COR-L47 (cell line): ENCODE measurements at places on chromosomes 3 and 15.

DNA sequence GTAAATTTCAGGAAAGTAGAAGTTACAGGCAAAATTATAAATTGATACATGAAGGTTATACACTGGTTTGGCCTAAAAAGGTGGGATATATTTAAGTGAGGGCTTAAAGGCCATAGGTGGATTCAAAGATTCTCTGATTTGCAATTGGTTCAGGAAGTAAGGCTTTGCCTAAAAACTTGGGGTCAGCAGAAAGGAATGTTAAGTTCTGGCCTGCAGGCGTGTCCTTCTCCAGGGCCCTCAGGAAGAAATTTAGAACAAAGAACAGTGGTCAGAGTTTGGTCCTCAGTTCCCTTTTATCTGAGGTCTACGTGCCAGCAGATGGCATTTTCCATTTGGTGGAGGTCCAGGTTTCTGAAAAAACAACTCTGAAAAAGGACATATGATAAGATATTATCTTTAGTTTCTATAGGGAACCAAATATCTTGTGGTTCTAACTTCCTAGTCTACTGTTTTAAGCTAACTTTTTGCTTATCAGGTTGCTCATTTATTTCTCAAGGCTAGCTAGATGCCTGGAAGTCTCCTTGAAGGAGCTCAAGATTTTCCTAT, 40.5 kb downstream of the SCN11A start:
- no peak for DNase-seq

DNA sequence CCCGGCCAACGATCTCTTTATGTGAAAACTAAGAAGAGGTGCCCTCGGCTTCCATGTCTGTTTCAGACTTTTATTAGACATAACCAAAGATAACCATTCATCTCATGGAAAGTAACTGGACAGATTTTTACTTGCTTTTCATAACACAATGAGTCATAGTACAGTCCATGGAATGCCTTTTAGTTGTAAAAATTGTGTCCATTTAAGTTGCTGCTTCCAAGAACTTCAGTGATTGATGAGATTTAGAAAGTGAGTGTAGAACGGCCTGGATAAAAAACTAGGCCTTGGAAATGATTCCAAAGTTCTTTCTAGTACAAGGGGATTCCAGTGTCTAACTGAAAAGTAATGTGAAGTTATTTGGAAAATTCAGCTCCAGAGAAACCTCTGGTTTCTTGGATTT, 10.8 kb downstream of the EIF2AK4 start:
- DNase-seq = no peak

- no peak for DNase-seq
Measured at GRCh38 chr15:77864211-77865105, 213.1 kb downstream of the TBC1D2B start.

GRCh38 chr15:84829428-84829827, 12.3 kb downstream of the ALPK3 start:
- DNase-seq = no peak

GRCh38 chr3:42709621-42710020, 7.0 kb upstream of the HHATL start:
- DNase-seq = no peak

- no peak for DNase-seq
Measured at GRCh38 chr3:59388555-59389270, 338.9 kb upstream of the CFAP20DC start.

DNA sequence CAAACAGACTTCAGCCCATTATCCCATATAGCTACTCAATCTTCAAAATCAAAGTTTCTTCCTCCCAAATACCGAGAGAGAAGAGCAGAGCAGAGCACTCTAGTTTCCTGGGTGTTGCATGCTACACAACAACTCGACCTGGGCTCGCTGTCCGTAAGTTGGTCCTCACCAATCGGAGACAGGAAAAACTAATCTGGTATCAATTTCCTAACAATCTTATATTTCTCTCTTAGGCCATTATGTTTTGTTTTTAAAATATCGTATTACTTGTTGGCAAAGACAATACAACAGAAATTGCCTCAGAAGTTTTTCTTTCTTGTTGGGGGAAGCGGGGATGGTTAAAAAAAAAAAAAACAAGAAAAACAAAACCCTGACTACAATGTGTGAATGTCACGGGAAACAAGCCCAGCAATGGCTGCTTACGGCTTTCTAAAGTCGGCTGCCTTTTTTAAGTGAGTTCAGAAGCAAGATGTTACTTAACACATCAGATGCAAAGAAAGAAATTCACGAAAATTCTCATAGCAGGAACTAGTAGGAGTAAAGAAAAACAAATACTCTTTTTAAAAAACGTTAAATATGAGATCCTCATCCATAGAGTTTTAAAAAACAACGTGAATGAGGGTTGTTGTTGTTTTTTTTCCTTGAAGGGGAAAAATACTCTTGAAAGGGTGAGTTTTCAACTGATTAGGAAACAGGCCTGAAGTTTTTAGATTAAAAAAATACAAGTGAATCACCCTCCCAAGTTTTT, 1.9 kb downstream of the VGLL4 start:
- no peak for DNase-seq

- DNase-seq = no peak
Measured at GRCh38 chr3:4759689-4760312, 219.4 kb upstream of the BHLHE40 start.

DNA sequence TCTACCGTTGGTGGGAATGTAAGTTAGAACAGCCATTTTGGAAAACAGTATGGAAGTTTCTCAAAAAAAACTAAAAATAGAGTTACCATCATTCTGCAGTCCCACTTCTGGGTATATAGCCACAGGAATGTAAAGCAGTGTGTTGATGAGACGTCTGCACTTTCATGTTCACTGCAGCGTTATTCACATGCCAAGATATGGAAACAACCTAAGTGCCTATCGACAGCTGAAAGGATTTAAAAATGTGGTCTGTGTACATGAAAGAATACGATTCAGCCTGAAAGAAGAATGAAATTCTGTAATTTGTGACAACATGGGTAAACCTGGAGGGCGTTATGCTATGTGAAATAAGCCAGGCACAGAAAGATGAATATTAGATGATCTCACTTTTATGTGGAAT, 157.7 kb downstream of the THSD4 start:
- no peak for DNase-seq

- DNase-seq = no peak
Measured at GRCh38 chr3:83454353-83454752, 1504.4 kb upstream of the CADM2 start.

DNA sequence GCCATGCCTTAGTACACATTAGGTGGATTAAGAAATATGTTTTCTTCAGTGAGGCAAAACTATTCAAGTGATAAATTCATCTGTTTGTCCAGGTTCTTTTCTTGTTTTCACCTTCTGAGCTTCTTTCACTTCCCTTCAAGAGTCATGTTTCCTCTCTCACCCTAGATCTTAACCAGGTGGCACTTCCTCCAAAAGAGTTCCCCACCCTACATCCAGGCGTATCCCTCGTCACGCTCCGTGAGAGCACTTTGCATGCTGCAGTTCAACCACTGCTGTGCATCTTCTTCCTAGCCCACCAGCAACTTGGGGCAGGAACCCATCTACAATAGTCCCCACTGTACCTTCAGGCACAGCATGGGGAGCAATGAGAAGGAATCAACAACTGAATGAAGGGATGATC, 28.9 kb downstream of the OSBPL10 start:
- no peak for DNase-seq

DNA sequence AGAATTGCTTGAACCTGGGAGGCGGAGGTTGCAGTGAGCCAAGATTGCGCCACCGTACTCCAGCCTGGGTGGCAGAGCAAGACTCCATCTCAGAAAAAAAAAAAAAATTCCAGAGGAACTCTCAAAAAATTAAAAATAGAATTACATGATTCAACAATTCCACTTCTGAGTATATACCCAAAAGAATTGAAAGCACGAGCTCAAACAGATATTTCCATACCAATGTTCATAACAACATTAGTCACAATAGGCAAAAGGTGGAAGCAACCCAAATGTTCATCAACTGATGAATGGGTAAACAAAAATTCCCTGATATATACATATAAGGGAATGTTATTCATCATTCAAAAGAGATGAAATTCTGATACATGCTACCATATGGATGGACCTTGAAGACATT, 16.9 kb upstream of the MORF4L1 start:
- DNase-seq = no peak

DNA sequence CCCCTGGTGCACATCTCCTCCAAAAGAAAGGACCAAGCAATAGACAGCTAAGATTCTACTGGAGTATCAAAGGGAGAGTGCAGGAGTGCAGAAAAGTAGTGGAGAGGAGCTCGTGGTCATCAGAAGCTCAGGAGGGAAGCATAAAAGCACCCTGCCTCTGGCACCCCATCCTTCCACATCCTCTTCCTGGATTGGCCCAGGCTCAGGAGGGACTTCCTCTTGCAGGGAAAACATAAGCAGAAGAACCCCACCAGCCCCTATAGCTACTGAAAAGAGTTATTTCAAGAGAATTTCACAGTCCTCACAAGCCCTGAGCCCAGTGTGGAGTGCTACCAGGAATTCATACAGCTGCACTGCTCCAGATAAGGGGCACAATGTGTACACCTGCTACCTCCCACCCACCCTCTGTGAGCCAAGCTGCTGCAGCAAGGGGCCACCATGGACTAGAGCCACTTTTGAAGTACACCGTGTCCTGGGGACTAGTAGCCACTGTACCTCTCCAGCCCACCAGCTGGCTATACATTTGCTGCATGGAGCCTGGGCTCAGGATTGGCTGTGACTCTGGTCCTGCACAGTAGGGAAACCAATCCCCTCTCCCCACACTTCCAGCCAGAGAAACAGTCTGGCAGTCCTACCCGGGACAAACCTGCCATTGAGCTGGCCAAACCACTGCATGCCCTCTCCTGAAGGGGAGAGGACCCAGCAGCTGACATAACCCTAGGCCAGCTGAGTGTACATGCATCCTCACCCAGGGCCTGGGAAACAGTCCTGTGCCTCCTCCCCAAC, 43.0 kb downstream of the CD200R1 start:
- DNase-seq = no peak

- DNase-seq = peak; percentile 63
Measured at GRCh38 chr15:79431636-79432344, at the start of gene MINAR1. MINAR1 (plus strand) TSS chr15:79432336; CDS start chr15:79456148, 23,812 bp downstream.

DNA sequence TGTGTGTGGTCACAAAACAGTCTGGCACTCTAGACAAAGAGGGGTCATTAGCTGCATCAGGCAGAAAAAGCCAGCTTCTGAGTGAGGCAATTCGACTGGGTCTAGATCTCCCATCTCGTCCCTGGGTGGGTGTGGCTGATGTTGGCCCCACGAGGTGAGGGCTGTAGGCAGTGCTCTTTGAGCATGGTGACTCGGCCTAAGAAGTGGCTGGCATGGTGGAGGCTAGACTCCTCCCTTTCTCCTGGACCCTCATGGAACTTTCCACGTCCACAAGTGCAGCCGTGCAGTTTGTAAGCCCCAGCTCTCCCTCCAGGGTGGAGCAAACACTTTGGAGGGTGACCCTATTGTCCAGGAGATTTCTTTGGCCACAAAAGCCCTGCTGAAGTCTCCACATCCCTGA, 134.1 kb downstream of the OPA1 start:
- no peak for DNase-seq

DNA sequence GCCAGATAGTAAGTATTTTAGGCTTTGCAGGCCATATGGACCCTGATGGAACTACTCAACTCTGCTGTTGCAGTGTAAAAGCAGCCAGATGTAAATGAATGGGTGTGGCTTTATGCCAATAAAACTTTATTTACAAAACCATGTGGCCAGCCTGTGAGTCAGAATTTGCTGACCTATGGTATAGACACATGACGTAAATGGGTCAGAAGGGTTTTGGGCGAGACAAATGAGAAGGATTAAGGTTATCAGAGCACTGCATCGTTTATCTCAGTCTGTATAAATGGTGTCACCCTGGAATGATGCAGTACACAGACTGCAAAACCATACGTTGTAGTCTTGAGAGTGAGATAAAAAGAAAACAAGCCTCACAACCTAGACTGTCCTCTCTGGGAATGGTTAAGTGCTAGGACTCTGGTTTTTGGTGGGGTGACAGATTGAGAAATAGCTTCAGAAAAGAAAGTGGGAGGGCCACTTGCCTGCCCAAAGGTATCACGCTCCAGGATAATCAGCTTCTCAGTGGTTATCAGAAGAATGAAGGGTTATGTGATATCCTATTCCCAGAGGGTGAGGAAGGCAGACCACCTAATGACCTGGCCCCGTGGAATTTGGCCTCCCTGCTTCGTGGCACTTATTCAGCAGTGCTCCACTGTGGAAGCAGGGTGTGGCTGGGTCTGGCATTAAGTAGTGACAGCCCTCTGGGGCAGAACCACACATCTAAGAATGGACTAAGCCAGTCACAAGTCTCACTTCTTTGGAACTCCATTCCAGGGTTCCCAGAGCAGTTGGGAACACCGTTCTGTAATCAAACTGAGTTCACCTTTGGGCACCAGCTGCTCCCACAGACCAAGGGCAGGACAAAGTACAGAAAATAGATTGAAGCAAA, 46.1 kb downstream of the ABHD5 start:
- DNase-seq = no peak

- DNase-seq = peak; percentile 27
Measured at GRCh38 chr15:29698030-29698701, 124.1 kb downstream of the TJP1 start.

DNA sequence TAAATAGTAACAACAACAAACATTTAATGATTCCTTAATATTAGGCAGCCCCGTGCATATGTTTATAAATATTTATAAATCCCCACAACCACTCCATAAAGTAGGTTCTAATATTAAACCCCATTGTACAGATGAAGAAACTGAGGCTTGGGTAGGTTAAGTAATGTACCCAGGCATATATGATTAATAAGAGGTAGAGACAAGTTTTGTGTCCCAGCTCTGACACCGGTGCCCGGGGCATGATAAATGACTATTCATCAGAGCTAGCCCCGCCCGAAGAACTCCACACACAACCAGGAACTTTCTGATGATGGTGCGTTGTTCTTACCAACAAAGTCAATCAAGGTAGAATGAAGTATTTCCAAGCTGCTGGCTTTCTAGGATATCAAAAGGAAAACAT, 19.4 kb downstream of the CDCP1 start:
- DNase-seq = no peak

- no peak for DNase-seq
Measured at GRCh38 chr15:25136119-25136518, 181.3 kb downstream of the SNRPN start.

DNA sequence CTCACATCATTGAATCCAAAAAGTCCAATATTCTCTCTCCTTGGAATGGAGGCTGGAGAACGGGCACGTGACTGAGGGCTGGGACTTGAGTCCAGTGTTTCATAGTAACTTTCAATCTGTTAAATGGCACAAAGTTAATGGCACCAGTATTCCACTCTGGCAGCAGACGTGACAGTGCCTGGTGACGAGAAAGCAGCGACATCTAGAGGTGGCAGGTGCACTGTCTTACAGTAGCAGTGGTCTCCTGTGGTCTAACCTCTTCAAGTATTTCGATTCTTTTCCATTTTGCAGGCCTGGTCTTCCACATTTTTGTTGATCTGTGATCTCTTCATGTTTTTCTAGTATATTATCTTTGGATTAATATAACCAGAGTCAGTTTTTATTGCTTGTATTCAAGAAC, 107.1 kb downstream of the OXSM start:
- no peak for DNase-seq

GRCh38 chr3:146166826-146167225, 5.8 kb upstream of the PLOD2 start:
- no peak for DNase-seq

DNA sequence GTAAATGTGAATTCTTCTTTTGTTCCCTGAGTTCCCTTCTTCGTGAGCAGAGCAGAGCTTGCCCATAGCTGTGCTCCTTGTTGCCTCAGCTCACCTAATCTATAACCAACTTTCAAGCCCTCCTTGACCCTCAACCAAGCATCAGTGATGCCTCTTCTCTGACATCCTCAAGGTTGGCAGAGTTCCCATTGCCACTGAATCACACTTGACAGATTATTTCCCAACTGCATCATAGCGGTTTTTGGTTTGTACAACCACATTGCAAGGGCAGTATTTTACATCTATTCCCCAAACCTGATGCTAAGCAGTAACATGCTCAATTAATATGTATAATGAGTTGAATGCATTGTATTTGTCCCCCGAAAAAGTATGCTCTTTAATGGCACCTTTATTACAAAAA, 133.0 kb upstream of the SNTN start:
- DNase-seq = no peak
